Cerebellum (tissue), 4 donors: ENCODE measurements at places on chromosomes 3 and 15. TPM values are rescaled to one million over a fixed set of nuclear protein-coding genes. Genes with fewer than 3 reads are reported as not detected.

ACAN gene
- 0.45 TPM for total RNA-seq

RLBP1 gene
- 0.18 TPM for total RNA-seq

MESP2 gene
- 0.27 TPM for total RNA-seq

PEX11A gene
- 7.8 TPM for total RNA-seq

CD86 gene
- 1.00 TPM for total RNA-seq

SV2B gene
- 51.8 TPM for total RNA-seq

TMCO5A gene
- total RNA-seq = not detected

BOC gene
- 88.6 TPM for total RNA-seq

SEMA3G gene
- total RNA-seq = 3.3 TPM

HTR3E gene
- total RNA-seq = not detected

CADM2 gene
- total RNA-seq = 74.3 TPM

MGA gene
- 85.4 TPM for total RNA-seq

XIRP1 gene
- not detected for total RNA-seq

ISLR gene
- total RNA-seq = 41.0 TPM

NMNAT3 gene
- total RNA-seq = 8.2 TPM

DNA sequence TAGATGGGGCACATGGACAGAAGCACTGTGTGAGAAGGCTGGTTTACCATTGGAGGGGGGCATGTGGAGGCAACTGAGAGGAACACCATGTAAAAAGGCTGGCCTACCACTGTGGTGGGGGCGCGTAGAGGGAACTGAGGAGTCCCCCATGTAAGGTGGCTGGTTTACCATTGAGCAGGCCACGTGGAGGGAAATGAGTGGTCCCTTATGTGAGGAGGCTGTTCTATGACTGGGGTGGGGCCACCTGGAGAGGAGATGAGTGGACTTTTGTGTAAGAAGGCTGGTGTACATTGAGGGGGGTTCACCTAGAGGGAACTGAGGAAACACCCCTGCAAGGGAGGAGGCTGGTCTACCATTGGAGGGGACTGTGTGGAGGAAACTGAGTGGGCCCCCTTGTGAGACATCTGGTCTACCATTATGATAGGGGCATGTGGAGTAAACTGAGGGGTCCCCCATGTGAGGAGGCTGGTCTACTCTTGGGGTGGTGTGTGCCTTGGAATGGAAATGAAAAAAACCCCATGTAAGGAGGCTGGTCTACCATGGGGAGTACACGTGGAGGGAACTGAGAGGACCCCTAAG is 156.9 kb downstream of the FBLN2 start:
- no peak for DNase-seq

DNA sequence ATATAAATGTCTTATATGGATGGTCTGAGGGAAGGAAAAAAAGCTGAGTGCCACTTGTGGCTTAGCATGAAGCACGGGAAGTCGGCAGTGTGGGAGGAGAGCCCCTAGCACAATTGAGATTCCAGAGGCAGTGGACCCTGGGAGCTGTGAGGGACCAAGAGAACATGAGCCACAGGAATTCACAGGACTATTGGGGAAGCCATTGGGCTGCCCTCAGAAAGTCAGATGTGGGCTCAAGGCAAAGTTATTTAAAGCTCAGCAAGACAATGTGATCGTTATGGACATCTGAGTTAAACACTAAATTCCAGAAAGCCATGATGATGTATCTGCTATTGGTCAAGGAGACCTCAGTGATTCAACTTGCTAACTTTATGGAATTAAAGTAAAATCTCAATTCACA is 380.8 kb upstream of the IL12A start:
- no peak for DNase-seq

- DNase-seq = no peak
Measured at GRCh38 chr15:83250781-83251180, 33.7 kb downstream of the BNC1 start.

- no peak for DNase-seq
Measured at GRCh38 chr15:66756295-66756694, 54.3 kb downstream of the SMAD6 start.

- DNase-seq = no peak
Measured at GRCh38 chr15:40999190-40999589, 45.9 kb downstream of the CHAC1 start.

- DNase-seq = no peak
Measured at GRCh38 chr3:103494011-103494410, 1059.2 kb downstream of the ZPLD1 start.

GRCh38 chr3:14725013-14725412 is 50.1 kb downstream of the C3orf20 start:
- no peak for DNase-seq

- DNase-seq = no peak
Measured at GRCh38 chr3:105688821-105689220, 180.0 kb downstream of the CBLB start.

DNA sequence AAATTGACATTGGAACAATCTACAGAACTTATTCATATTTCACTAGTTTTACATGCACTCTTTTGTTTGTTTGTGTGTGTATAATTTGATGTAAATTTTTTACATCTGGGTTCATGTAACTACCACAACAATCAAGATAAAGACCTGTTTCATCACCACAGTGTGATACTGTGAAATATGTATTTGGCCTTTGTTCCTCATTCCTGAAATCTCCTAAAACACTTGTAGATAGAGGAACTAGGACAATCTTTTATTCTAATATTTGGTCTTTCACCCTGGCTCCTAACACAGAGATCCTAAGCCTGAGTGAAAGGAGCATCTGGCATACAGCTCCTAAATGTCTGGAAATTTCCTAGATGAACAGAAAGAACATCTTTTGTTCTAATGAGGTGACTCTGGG is 155.0 kb upstream of the GPR149 start:
- no peak for DNase-seq

DNA sequence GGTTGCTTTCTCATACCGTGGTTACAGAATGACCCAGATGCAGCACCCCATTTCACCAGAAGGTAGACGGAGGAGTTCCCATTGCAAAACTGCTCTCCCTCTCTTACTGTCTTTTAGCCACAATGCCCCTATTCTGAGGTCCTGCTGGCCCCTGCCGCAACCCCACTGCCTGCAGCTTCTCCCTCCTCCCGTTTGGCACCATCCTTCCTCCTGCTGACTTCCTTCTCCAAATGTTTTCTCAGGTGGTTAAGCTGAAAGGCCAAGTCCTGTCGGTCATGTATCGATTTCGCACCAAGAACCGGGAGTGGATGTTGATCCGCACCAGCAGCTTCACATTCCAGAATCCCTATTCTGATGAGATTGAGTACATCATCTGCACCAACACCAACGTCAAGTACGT is 132.3 kb upstream of the ABHD17C start:
- DNase-seq = no peak

DNA sequence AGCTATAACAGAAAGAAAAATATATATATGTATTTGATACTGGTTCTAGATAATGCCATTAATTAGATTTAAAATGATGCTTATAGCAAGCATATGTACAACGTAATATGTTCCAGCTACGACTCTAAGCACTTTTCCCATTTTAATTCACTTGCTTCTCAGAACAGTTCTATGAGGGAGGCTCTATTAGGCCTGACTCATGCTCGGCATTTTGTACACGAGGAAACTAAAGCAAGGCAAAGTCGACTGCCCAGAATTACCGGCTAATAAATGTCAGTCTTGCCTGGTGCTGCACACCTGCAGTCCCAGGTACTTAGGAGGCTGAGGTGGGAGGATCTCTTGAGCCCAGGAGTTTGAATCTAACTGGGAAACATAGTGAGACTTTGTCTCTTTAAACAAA is 106.0 kb downstream of the PTPRG start:
- no peak for DNase-seq

GRCh38 chr3:188417271-188417696 is 263.3 kb downstream of the LPP start:
- DNase-seq = no peak

DNA sequence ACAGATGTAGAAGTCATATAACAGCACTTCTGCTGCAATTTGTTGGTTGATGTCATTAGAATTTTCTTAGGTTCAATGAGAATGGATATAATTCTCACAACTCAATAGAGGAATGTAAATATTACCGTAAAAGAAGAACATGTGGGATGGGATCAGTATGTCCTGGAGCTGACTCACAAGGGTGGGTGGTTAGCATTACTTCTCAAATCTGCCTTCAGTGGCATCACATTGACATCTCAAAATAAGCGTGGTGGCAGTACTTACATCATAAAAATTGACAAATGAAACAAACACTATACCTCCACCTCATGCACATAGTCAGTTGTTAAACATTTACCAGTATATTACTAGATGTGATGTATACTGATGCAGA is 1068.0 kb upstream of the CADM2 start:
- DNase-seq = no peak

GRCh38 chr15:35912196-35912595 is 366.2 kb upstream of the DPH6 start:
- no peak for DNase-seq

GRCh38 chr3:100402256-100402655 is 917 bp downstream of the LNP1 start:
- DNase-seq = peak; percentile 7

DNA sequence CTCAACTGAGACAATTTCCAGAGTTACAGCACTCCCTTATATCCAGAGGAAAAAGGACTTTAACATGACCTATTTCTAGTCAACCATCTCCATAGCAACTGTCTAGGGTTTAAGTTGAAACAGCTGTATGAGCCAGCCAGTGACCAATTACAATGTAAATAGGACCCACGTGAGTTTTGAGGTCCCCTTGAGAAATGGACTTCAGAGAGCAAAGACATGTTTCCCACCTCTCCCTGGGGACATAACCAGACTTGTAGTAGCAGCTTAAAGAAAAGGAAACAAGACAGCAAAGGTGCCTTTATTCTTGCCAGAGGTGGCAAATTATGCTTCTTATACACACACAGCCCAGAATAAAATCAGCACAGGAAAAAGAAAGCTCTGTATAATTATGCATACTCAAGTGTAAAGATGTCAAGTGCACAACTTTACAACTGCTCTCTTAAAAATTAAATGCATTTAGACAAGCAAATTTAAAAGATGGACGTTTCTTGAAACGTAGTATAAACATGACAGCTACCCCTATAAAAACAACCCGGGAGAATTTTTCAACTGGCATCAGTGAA is 40.2 kb downstream of the SUMF1 start:
- DNase-seq = no peak

DNA sequence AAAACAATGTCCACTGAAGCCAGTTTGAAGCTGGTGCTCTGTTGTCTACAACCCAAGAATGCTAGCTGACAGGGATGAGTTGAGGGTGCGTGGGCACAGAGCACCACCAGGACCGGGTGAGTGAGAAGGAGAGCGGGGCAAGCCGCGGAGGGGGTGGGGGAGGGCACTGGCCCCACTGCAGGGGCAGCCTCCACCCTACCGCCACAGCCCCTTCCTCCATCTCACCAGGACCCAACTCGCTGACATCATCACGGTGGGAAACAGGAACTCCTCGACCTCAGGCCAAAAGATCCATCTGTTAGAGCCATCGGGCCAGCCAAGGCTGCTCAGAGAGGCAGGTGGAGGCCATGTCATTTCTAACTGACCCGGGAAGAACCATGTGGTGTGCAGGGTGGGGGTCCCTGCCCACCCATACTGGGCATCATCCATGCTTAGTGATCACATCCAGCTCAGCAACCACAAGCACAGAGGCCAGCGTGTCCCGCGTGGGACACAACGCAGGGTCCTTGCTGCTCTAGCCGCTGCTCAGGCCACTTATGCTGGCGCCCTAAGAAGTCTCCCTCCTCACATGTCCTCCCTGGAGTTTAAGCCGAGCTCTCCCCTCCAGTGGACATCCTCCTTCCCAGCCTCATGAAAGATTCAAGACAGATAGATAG is 57.6 kb upstream of the GATA2 start:
- DNase-seq = peak; percentile 49

GRCh38 chr15:91146728-91147127 is 46.7 kb downstream of the SV2B start:
- DNase-seq = no peak

DNA sequence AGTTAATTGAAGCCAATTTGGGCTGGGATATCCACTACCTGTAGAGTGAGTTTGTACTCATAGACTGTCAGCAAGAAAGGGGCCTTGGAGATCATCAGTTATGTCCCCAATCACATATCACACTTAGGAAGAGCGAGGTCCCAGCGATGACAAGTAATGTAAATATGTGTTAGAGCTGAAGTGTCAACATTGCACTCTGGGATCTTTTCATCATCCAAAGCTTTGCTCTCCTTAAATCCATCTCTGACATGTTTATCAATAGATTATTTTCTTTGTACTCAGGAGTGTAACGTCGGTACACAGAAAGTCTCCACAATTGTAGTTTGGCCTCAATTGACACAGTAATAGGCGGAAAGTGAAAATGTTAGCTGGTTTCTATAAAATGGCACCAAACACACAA is 113.7 kb upstream of the TPRG1 start:
- no peak for DNase-seq

GRCh38 chr15:63276342-63277037 is 915 bp upstream of the APH1B start:
- DNase-seq = no peak

DNA sequence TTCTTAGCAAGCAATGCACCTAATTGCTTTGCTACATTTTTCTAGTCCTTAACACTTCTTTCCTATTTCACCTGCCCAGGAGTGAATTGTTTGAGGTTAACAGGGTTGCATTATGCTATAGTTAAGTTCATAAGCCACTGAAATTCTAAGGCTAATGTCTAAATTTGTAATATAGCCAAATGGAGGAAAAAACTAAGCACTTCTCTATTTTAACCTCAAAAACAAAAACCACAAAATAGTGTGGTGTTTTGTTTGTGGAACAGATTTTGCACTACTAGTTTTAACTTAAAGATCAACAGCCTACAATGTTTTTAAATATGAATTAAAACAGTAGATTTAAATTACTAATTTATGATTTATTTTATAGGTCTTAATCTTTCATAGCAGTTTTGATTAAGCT is 5.5 kb downstream of the ATOSA start:
- DNase-seq = no peak

DNA sequence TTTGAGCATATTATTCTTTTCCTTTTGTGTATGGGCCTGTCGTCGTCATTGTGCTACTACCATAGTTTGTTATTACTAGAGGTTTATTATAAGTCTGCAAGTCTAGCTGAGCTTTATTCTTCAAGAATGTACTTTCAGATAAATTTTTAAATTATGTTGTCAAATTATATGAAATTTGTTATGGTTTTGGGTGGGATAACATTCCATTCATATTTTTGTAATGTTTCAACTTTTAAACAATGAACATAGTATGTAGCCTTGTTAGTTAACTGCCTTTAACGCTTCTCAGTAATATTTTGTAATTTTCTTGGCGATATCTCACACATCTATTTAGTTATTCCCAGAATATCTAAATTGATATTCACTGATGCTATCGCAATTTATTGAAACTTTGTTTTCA is 41.6 kb upstream of the GOLGA8B start:
- DNase-seq = no peak

GRCh38 chr3:24595796-24596195 is 101.1 kb upstream of the THRB start:
- no peak for DNase-seq

- DNase-seq = no peak
Measured at GRCh38 chr3:46239301-46239938, 2.8 kb upstream of the CCR3 start.

DNA sequence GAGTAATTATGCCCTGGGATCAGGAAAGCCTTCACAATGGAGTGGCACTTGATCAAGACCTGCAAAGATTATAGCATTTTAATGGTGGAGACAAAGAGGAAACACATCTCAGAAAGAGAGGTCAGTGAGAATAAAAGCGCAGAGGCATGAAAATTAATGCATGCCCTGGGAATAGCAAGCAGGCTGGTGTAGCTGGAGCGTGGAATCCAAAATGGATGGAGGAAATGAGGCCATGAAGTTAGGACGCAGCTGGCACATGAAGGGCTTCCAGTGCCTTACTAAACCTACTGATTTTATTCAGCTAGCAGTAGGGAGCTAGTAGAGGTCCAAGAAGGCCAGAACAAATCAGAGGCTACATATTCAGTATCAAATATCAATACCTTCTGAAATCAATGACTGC is 38.1 kb downstream of the TMEM212 start:
- DNase-seq = no peak

- DNase-seq = no peak
Measured at GRCh38 chr3:49327485-49327884, 12.4 kb downstream of the USP4 start.
